C1 segment of cervical spinal cord (tissue), 14 donors: ENCODE measurements at places on chromosomes 16 and 17.
A peak's percentile ranks its signal among the peaks of the same experiment; 100 is the strongest.

DNA sequence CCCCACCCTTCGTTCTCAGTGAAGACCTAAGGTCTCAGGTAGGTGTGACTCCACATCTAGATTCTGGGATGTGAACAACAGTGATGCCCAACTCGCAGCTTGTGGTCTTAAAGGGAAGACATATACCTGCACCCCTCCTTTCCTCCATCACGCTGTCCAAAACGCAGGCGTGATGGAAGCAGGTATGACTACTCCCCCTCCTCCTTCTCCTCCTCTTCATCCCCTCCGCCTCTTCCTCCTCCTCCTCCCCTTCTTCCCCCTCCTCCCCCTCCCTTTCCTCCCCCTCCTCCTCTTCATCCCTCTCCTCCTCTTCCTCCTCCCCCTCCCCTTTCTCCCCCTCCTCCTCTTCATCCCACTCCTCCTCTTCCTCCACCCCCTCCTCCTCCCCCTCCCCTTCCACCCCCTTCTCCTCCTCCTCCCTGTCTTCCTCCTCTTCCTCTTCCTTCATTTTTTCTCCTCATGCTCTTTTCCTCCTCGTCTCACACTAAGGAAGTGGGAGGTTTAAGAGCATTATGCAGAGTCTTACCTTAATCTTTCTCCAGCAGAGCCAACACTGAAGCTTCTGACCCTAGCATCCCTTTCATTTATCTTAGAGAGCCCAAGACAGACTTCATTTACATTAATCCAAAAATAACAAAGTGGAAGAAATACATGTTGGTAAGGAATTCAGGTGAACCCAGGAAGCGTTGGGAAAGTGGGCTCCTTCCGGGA is 352.5 kb downstream of the FOXL1 start:
- no peak for DNase-seq

DNA sequence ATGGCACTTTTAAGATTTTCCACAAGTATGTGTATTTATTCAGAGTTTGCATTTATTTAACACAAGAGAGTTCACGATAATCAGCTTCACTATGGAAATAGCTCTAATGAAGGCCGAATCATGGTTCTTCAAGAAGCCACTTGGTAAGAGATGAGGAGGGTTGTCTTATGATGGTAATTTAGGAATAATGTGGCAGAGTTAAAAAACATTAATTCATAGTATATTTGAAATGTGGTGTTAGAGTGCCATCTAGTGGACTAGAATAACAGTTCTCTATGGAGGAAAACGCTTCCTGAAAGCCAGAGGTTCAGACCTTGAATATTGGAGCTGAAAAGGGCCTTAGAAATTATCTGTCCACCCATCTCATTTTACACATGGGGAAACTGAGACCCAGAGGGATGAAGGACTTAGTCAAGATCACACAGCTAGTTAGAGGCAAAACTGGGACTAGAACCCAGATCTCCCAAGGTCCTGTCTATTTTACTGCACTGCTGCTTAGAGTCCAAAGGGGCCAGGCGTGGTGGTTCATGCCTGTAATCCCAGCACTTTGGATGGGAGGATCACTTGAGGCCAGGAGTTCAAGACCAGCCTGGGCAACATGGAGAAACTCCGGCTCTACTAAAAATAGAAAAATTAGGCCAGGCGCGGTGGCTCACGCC is 33.8 kb upstream of the KPNB1 start:
- DNase-seq: no peak

- no peak for DNase-seq
Measured at GRCh38 chr17:76036497-76037261, 9.6 kb upstream of the EVPL start.

- DNase-seq: no peak
Measured at GRCh38 chr16:12439399-12440227, 364.1 kb downstream of the CPPED1 start.

DNA sequence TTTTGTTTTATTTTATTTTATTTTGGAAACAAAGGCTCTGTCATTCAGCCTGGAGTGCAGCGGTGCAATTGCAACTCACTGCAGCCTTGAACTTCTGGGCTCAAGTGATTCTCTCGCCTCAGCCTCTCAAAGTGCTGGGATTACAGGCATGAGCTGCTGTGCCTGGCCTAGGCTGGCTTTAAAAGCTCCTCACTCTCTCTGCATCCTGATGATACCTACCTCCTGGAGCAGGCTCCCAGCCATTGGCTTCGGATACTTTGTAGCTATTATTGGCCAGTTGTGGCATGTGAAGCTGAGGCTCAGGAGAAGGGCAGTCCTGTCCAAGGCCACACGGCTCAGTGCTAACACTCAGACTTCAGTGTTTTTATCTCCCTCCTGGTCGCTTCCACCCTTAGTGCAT is 158.0 kb downstream of the SEC14L1 start:
- no peak for DNase-seq

DNA sequence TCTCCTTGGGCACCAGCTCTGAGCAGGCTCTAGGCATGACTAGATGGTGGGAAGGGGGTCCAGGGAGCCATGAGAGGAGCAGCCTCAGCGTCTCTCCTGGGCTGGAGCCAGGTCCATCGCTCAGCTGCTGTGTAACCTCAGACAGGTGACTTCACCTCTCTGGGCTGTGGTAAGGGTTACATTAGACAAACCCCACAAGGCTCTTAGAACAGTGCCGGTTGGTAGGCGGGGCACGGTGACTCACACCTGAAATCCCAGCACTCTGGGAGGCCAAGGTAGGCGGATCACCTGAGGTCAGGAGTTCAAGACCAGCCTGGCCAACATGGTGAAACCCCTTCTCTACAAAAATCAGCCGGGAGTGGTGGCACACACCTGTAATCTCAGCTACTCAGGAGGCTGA is 18.1 kb upstream of the NPTX1 start:
- no peak for DNase-seq

- DNase-seq: no peak
Measured at GRCh38 chr16:87178177-87178863, 138.9 kb downstream of the C16orf95 start.

GRCh38 chr16:73232555-73233328 is 184.8 kb upstream of the ZFHX3 start:
- peak; percentile 45 for DNase-seq

GRCh38 chr17:72005332-72006163 is 115.3 kb upstream of the SOX9 start:
- no peak for DNase-seq

- peak; percentile 39 for DNase-seq
Measured at GRCh38 chr17:77882481-77883212, 75.9 kb upstream of the TNRC6C start.

GRCh38 chr16:3467921-3468320 is 24.4 kb downstream of the NAA60 start:
- no peak for DNase-seq

DNA sequence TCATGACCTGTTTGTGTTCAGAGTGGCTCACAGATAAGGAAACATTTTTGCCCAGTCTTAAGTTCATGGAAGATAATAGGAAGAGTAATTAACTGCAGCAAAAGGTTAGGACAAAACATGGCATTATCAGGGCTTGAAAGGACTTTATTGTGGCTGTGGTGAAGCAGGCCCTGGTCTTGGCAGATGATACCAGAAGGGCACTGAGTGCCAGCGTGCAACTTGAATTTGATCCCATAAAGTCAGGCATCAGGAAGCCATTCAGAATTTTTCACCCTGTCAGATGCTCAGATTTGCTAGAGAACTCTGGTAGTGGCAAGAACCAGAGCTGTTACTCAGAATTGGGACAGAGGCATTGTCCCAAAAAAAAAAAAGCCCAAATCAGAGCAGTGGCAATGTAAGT is 11.2 kb upstream of the COG7 start:
- DNase-seq: no peak

DNA sequence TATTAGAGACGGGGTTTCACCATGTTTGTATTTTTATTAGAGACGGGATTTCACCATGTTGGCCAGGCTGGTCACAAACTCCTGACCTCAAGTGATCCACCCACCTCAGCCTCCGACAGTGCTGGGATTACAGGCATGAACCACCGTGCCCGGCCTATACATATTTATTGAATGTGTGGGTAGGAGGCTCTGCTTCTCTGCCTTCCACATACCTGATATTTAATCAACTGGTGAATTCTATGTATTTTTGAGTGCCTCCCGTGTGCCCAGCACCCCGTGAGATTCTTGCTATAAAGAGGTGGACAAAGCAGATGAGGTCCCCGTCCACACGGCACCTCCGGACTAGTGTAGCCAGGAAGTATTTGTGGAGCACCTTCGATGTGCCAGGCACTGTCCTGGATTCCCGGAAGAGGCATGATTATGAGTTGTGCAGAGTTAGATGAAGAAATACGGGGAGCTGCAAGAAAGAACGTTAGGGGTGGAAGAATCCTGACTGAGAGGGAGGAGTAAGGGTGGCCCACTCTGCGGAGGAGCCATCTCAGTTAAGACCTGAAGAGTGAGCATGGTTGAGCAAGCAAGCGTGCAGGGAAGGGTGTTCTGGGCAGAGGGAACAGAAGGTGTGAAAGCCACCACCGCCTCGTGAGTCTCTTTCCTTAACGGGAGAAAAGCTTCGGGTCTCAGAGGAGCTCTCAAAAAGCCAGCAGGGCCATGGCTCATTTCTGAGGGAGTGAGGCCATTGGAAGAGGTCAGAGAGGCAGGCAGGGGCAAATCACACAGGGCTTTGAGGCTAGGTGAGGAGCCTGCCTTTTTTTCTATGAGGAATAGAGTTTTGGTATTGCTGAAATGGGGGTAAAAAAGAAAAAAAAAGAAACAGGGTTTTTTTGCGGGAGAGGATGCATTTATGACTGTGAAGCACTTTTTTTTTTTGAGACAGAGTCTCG is 21.2 kb downstream of the CRISPLD2 start:
- DNase-seq: no peak

DNA sequence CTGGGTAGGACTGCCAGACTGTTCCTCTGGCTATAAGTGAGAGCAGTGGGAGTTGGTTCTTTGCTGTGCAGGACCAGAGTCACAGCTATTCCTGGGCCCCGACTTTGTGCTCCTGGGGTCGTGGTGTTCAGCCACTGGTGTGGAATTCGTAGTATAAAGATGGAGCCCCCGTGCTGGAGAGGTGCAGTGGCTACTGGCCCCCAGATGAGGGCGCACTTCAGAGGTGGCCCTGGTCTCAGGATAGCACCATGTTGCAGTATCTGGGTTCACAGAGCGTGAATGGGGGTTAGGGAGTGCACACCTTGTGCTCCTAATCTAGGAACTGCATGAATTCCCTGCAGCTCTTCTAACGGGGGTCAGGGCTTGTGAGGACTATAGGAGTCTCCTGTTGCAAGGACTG is 21.1 kb downstream of the TANC2 start:
- DNase-seq: no peak

- no peak for DNase-seq
Measured at GRCh38 chr16:74462361-74462760, 41.1 kb upstream of the CLEC18B start.

GRCh38 chr16:13376174-13376573 is 474.8 kb downstream of the SHISA9 start:
- DNase-seq: no peak

DNA sequence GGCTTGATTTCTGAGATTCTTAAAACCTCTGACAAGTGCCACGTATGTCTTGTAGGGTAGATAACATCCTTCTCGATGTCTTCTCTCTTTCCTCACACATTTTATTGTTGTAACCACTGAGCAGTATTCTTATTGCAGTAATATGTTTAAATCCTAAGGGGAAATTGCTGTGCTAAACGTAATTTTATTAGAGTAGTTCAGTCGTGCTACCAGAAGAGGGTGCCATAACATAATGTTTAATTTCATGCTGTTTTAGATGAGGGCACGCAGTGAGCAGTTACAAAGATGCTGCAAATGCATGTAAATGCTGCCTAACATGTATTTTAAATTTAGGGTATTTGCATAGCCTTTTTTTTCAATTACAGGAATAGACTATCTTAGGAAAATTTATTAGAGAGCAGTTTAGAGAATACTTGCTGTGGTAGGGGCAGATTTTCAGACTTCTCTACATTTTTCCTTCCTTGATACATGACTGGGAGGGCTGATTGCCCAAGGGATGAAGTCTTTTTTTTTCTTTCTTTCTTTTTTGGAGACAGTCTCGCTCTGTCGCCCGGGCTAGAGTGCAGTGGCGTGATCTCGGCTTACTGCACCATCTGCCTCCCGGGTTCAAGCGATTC is 51.7 kb downstream of the GAN start:
- no peak for DNase-seq

DNA sequence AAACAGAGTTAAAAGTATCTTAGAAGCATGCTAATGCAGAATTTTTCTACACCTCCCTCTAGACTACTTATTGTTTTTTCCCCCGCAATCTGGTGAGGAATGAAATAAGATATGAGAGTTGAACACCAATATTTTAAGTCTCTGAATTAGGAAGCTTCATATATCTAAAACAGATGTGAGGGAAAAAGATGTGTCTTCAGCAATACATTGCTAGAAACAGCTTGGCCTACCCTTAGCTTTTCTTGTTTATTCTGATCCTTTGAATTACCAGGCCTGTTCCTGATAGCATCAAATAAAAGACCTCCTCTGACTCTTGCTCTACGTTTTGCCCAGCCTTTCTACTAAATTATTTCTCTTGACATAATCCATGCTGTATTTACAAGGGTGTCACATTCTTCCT is 221.8 kb downstream of the CDH11 start:
- no peak for DNase-seq

DNA sequence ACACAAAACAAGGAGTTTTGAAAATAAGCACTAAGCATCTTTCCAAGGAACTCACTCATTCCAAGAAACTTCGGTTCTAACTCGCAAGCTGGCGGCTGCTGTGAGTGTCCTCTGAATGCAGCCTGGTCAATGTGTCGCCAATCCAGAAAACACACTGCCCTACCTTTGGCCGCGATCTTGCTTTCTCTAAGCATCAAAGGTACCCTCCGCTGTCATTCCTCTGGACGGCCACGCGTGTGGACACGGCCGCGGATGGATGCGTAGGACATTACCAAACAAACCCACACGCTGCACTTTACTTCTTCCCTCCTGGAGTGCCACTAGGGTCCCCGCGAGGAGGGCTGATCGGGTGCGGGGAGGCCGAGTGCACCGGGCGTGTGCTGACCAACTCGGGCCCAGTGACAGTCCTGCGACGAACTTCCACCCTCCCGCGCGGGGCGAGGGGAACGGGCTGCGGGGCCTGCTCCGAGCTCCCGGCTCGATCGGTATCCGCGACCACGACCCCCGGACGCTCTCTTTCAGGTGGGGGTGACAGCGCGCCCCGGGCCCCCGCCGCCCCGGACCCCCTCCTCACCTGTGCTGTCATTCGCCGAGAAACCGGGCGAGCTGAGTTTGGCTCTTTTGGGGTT is 1.1 kb downstream of the CREBBP start:
- DNase-seq: peak; percentile 59
